ENCODE measurements at places on chromosomes 6 and 20.

- DNase-seq, result no peak
Measured at GRCh38 chr6:33320315-33321181, 3.0 kb upstream of the ZBTB22 start.

DNA sequence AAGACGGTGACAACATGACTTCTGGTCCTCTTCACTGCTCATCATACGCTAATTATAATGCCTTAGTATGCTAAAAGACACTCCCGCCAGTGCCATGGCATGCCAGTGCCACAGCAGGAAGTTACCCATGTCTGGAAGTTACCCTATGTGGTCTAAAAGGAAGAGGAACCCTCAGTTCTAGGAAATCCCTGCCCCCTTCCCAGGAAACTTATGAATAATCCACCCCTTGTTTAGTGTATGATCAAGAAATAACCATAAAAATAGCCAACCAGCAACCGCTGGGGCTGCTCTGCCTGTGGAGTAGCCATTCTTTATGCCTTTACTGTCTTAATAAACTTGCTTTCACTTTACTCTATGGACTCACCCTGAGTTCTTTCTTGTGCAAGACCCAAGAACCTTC, 15.8 kb upstream of the SERPINB9 start:
- no peak for DNase-seq

DNA sequence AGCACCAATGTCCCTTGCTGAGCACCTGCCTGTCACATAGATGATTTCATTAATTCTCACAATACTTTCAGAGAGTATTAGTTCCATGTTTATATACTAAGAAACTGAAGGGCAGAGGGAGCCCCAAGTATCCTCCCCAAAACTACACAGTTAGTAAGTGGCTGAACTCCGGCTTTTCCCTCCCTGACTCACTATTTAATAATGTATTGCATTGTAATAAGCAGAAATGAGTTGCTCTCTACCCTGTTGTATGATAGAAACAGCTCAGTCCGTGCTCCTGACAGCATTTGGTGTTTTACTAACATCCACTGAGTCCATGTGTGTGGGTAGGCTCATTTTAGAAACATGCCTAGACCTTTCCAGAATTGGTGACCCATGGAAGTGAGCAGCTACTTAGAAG, 76.8 kb downstream of the OLIG3 start:
- no peak for DNase-seq

- DNase-seq, result peak; percentile 72
Measured at GRCh38 chr6:37182736-37183590, 13.0 kb downstream of the PIM1 start.

- DNase-seq, result no peak
Measured at GRCh38 chr6:56222499-56222898, 24.9 kb downstream of the COL21A1 start.

DNA sequence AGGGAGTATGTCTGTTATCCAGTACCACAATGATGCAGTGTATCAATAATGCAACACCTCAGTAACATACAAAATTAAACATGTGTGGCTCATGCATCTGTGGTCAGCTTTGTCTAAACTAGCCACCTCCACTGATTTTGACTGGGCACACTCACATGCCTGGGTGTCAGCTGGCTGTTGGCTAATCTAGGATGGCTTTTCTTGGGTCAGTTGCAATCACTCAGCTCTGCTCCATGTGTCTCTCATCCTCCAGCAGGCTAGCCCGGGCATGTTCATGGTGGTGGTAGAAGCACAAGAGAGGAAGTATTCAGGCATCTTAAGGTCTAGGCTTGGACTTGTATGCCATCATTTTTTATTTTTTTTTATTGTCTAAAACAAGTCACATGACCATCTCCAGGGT, 59.3 kb upstream of the JAG1 start:
- no peak for DNase-seq

- no peak for DNase-seq
Measured at GRCh38 chr6:46254946-46255345, 84.2 kb upstream of the ENPP5 start.

DNA sequence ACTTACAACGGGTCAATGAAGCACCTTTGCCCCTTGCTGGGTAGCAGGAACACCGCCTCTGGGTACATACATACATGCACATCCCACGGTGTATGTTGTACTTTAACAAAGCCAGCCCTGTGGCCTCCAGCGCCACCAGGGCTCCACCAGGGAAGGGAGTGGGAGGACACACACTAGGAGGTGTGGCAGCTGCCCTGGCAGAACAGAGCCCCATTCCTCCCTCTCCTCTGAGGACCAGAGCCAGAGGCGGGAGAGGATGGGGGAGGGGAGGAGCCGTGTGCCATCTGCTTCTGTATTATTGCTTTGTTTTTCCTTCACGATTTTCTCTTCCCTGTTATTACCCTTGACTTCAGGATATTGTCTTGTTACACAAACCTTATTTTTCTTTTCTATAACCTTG, 105.8 kb upstream of the TRAF3IP2 start:
- no peak for DNase-seq

DNA sequence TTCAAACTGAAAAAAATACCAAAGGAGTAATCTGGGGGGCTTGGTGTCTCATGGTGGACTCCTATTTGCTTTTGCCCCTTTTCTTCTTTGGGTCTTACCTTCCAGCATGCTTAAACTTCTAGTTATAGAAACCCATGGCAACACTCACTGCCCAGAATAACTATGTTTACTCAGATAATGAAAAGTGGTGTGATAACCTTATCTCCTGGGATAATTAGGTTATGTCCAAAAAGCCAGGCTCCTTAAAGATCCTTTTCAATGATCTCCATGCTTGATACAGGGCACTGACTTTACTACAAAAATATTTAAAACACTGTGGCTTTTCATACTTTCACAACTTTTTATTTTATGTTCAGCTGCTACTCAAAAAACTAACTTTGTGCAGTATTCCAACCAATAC, 245.6 kb downstream of the PRKN start:
- DNase-seq, result no peak

DNA sequence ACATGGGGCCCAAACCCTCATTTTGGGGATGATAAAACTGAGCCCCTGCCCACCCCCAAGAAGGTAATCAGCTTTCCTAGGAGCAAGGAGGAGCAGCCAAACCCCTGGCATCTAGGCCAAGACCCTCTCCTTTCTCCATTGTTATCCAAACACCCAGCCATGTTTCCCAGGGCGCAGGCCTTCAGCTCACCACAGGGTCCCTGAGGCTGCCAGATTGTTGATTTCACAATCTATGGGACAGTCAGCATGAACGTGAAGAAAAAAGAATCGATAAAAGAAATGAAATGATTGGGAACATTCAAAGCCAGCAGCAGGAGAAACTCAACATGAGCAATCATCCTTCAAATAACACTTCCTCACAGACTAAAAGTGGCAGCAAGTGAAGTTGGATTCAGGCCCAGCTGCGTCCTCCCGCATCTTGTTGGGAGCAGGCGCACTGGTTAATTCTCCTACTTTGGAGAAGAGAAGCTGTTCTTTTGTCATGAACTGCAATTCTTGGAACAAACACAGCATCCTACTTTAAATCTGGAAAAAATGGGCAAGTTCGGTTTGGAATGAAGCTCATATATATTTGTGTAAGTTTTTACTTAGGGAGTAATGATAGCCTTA, 241.8 kb upstream of the PRDM1 start:
- DNase-seq, result no peak

DNA sequence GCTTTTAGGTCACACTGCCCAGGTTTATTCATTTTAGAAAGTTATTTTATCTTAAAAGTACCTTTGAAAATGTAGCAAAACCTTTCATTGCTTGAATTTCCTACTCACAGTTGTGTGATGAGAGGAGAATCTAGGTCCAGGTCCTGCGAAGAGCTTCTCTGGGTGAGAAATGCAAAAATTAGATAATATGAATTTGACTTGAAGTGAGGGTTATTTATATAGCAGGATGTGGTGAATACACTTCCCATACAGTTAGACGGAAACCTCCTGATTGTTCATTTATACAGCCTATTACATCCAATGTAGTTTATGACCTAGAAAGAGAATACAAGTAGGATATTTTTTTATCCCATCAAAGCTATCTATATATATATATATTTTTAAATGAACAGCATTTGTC, 30.5 kb downstream of the CDKAL1 start:
- no peak for DNase-seq

DNA sequence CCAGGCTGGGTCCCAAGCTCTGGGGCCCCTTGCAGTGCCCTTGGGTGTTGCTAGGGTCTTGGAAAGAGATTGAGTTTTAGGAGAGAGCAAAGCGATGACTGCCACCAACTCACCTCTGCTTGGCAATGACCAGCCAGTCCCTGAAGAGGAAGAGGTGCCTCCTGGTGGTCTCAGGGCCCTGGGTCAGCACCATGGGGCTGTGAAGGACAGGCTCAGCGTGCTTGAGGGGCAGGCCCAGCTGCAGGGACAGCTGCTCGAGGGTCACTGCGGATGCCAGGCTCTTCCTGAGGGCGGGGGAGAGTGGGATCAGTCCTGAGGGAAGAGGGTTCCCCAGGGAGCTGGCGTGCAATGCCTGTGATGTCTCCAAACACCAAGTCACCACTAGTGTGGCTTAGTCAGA, 50.8 kb upstream of the TAGAP start:
- no peak for DNase-seq

DNA sequence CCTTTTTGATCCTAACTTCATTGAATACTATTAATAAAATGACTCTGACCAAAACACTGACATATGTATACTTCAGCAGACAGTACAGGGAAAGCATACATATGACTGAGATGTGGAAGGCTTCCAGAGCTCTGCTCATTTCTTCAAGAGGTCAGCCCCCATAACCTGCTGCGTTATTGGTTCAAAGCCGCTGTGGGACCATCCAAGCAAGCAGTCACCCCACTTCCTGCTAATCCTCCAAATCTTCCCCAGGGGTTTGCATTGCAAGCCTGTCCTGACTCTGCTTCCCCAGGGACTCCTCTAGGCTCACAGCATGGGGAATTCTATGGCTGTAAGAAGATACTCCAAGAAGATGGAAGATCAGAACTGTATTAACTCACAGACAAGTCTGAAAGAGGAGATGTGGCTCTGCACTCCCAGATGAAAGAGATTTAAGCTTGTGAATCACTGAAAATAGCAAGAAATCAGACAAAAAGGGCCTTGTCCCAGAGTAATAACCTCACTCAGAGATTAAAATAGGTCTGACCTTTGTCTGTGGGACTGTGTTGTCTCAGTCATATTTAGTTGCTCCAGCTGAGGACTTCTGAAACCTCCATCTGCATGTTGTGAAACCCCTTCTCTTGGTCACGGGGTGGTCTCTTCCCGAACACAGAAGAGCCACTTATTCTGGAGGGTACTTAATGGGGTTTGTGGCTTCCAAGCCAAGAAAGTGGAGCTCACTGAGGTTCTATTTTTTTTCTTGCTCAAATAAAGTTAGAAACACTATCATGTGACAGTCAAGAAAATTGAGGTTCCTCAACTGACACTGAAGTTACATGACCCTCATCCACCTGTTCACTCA, 101.5 kb upstream of the MARCKS start:
- no peak for DNase-seq

DNA sequence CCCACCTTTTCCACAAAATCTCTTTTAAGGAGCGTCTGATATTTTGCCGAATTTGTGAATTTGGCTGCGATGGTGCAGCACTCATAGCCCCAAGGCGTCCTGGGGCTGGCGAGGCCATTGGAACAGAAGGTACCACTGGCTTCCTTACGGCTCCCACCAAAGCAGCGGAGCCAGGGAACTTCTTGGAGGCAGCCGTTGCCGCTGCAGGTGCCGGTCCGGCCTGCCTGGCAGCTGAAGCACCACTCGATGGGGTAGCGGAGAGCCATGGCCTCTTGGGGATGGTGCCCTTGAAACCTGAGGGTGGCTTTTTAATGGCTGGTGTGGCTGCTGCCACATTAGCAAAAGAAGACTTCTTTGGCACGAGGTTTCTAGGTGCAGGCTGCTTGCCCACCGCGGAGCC, 29.8 kb downstream of the DIDO1 start:
- no peak for DNase-seq

GRCh38 chr6:21246075-21246474, 347.5 kb upstream of the SOX4 start:
- DNase-seq, result no peak

- no peak for DNase-seq
Measured at GRCh38 chr6:1135726-1136414, 176.0 kb upstream of the FOXQ1 start.

DNA sequence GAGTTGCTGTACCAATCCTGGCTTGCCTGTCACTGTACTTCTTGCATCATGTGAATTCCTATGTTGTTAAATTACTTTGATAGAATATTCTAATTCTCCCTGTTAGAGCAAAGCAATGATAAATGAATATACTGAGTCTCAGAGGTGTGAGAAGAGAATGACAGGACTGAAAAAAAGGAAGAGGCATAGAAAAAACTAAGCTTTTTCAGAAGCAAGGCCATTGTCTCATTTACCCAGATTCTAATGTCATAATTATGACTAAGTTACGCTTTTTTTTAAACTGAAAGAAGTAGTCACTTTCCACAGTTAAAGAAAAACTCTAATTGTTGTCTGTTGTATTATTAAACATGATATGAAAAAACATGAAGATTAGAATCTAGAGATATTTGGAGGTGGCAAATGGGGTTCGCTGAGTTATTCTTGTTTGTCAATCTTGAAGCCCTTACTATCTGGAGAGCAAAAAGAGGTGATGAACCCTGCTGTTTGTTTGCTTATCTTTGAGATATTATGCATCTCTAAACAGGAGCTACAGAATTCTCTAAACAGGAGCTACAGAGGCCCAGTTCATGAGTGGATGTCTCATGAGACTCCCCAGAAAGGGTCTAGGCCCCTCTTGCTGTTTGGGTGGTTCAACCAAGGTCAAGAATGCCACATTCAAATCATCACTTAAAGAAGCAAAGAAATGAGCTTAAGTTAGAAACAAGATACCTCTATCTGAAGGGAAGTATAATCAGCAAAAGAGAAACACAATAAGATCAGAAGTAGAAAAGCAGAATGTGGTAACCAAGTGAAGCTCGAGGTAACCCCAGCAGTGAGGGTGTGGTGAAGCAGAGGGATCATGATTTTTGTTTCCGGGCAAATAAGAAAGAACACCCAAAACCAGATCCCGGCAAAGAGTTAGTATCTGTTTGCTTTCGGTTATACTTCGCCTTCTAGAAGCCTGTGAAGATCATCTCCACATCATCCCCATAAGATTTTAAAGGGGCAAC, 33.3 kb upstream of the THEMIS start:
- no peak for DNase-seq

- DNase-seq, result no peak
Measured at GRCh38 chr6:64254558-64254957, 619.0 kb downstream of the PHF3 start.

GRCh38 chr6:73665686-73666319, 12.0 kb upstream of the SLC17A5 start:
- no peak for DNase-seq

- no peak for DNase-seq
Measured at GRCh38 chr20:19275630-19276071, 63.2 kb downstream of the SLC24A3 start.

GRCh38 chr6:139439349-139439748, 64.9 kb upstream of the CITED2 start:
- no peak for DNase-seq

- DNase-seq, result no peak
Measured at GRCh38 chr6:155341130-155341828, 27.0 kb upstream of the TFB1M start.

DNA sequence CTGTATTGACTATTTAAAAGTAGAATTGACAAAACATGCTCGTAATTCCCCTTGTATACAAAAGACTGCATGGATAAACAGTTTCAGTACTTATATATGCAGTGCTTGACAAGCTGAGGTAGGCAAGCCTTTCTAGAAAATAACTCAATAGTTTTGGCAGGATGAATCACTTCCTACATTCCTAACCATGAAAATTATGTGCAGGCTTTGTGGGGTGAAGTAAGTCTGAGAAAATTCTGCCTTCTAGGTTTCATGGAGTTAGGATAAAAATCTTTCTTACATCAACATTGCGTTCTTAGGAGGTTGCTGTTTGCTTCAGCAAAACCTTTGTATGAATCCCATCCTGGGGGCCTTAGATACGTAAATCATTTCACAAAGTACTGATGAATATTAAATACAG, 801.4 kb upstream of the EYS start:
- DNase-seq, result no peak
